Kasumi-1 (cell line): ENCODE measurements at places on chromosomes 2 and 18.

DNA sequence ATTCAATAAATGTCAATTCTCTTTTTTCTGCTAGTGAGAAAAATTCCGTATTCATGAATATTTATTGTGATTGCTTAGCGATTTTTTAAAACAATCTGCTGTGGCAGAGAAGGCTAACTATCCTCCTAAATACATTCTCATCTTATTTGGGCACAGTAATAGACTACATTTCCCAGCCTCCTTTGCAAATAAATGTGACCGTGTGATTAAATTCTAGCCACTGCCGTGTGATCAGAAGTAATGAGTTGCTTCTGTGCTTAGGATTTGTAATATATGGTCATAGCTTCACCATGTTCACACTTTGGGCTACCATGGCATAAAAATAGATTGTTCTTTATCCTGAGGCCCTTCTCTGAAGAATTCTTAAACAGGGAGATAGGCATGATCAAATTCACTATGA lies 179.6 kb downstream of the FAM124B start:
- DNase-seq: no peak

GRCh38 chr2:104885119-104885782 lies 31.3 kb downstream of the POU3F3 start:
- DNase-seq: no peak

DNA sequence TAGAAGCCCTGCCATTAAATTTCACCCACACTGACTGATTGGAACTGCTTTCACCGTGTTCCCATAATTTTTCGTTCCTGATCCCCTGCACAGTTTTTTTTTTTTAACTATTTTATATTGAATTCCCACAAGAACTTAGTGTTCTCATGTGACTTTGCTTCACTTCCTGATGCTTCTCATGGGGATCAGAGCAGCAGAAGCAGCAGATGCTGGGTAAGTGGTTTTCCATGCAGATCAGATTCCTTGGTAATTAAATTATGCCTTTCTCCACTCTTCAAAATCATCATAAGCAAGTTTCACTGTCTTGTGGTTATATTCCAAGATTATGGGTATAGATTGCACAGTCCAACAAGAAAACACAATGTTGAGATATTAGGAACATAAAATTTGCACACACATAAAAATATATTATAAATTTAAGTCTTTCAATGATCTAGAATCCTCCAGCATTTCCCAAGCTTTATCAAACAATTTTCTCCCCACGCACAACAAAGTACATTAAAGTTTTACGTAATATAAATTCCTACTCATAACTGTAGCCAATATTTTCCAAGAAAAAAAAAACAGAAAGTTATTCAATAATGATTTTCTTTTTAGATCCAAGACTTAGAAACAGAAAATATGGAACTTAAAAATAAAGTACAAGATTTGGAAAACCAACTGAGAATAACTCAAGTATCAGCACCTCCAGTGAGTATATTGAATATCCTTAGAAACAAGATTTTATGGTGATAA lies 277.9 kb downstream of the GULP1 start:
- no peak for DNase-seq

- no peak for DNase-seq
Measured at GRCh38 chr2:179097131-179097530, 47.2 kb upstream of the CCDC141 start.

DNA sequence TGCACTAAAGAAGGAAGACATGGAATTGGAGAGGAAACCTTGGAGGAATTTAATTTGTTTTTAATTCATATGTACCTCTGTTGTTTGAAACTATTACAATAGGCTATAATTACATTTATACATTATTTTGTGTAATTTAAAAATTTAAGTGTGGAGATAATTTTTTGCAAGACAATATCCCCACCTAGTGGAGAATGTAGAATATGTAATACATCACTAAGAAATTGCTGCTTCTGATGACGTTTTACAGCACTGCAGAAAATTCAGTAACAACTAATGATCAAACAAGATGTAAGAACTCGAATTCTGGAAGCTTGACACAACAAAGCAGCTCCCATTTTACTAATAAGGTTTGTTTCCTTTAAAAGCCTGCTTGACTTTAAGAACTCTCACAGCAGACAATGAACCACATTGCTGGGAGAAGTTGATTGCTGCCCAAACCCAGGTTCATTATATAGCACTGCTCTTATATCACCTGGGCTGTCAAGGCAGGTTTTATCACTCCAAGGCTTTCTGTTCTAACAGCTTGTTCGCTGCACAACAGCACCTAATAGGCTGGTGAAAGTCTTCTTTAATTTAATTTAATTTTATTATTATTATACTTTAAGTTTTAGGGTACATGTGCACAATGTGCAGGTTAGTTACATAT lies 53.4 kb downstream of the THADA start:
- DNase-seq: peak; percentile 55

DNA sequence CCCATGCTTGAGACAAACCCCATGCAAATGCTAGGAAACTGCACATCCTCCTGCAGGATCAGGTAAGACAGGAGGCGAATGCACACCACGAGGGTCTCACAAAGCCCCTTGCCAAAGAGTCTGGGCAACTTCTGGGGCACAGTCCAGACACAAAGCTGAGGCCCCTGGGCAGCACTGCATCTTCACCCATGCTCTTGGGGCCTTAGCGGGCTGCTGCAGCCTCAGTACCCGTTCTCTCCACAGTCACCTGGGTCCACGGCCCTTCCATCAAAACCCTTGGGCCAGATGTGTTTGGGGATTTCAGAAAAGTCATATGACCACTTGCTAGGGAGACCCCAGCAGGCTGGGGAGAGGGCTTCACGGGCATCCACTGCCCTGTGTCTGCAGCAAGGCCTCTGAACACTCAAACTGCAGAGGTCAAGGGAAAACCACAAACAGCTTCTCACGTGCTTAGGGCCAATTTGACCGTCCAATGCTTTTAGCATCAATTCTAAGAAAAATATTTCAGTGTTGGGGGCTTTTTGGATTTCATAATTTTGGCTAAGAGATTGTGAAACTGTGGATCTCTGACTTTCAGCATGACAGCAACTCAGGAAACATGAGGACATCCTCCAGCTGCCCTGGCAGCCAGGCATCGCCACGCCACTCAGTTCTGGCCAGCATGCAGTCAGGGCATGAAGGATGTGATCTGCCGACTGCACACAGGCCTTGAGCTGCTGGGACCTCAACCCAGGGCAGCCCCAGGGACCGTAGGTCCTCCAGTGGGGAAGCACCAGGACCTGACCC lies 20.0 kb downstream of the PASK start:
- no peak for DNase-seq

- no peak for DNase-seq
Measured at GRCh38 chr18:3655254-3656050, 205.5 kb downstream of the TGIF1 start.

- DNase-seq: peak; percentile 30
Measured at GRCh38 chr2:143078104-143078503, 51.1 kb upstream of the ARHGAP15 start.

GRCh38 chr2:133748007-133748700 lies 179.9 kb upstream of the NCKAP5 start:
- no peak for DNase-seq

DNA sequence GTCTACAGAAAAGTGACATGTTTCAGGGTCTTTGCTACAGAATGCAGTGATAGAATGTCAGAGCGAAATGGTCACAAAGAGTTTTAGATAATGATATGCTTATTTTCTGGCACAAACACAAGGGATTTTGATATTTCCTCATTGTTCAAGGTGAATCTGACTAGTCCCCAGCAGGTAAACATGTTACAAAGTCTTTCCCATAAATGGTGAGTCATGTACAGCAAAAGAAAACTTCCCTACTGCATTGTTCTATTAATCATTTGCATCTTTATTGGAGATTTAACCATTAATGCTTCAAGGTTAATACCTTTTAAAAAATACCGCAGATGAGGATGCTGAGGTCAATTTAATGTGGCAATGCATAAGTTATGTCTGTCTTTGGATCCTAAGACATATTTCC lies 19.1 kb upstream of the TRIB2 start:
- DNase-seq: no peak

DNA sequence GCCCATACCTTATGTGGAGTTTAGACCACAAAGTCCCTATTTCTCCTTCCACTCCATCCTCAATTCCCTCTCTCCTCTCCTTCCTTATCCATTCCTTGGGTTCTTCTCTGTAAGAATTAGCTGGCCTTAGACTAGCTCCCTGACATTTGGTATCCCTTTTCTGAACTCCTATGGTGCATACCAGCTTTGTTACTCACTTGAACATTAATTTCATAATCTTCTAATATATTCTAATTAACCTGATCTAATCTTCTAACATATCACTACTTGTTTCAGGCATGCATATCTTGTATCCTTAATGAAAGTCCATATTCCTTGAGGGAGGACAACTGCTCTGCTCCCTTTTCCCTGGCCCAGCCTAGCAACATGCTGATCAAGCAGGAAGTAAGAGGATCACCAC lies 66.4 kb downstream of the EHD3 start:
- DNase-seq: no peak

DNA sequence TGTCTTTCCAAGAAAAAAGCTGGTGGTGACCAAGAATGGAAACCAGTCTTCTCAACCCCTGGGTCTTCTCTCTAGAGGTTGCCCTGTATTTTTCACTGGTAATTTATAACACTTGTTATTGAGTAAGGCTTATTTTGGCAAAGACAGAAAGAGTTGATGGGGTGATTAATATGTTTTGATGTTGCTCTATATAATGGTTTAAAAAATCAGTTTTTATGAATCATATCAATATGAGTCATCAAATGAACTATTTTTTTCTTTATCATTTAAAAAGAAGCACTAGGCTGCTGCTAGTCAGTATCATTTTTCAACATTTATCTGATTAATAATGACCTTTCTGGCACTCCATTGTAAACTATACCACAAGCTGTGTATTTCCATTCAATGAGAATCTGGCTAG lies 1142.2 kb downstream of the LRP1B start:
- no peak for DNase-seq

DNA sequence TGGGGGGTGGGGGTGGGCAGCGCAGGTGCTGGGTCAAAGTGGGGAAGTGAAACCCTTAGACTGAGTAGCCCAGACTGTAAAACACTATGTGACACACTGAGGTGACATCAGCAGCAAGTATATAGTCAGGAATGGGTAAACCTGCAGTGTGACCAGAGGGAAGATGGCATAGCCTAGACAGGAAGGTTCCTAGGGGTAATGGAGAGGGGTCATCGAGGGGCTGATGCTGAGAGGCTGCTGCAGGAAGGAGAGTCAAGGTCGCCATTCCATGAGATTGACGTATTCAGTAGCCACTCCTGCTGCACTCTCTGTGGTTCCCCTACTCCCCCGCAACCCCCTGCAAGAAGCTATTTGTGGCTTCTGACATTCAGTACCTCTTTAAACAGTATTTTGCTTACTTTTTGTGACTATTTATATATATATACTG lies 111.7 kb downstream of the CHST9 start:
- DNase-seq: no peak

DNA sequence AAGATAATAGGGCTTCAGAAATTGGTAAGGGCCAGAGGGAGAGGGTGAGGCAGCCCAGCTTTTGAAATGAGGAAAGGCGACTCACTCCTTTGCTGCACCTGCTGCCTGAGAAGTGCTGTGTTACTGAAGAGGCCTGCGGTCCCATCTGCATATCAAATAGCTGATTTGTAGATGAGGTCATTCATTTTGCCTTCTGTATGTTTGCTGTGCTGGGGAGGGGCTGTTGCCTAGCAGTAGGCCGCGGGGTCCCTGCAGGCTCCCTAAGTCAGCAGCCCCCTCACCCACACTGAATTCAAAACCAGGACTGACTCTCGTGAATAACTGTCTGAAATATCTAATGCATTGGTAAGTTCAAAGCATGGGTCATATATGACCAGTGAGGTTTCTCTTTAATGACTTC lies 377.2 kb downstream of the SOX11 start:
- no peak for DNase-seq

DNA sequence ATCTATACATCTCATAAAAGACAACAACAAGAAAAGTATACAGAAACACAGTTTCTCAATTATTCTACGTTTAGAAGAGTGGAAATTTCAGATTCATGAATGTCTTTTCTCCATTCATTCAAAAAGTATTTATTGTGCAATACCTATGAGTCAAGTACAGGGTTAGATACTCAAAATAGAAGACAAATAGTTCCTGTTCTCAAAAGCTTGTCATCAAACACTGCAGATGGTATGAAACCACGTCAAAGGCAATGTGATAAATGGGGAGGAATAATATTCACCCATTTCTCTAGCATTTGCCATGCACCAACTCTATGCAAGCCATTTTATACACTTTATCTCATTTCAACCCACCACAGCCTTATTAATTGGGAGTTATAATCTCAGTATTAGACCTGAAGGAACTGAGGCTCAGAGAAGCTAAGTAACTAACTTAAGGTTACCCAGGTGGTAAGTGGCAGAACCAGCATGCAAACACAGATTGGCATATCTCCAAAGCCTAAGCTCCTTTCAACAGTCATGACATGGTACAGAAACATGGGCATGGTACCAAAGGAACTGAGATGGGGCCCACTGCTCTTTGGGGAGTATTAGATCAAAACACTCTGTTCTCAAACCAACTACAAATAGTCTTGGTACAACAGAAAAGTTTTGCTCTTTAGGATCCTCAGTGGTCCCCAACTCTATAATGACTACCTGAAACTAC lies 67.2 kb upstream of the NPAS2 start:
- DNase-seq: no peak

GRCh38 chr18:76491473-76491775 lies 3.6 kb downstream of the ZNF516 start:
- peak; percentile 78 for DNase-seq
